ENCODE measurements at places on chromosomes 2 and 18.

- DNase-seq = no peak
These were observed 707.6 kb downstream of the SLC4A3 start for GRCh38 chr2:220334871-220335590.

DNA sequence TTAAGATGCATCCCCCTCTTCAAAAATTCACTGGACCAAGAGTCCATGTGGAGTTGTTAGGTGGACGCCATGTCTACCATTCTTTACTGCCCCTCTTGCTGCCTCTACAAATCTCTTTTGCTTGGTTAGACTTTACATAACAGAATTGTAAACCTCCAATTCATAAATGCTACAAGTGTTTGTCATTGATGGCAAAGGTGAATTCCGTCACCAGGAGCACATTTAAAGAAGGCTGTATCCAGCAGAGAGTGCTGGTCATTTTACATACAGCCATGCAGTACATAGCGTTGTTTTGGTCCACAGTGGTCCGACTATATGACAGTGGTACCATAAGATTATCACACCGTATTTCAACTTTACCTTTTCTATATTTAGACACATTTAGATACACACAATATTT is 274.5 kb downstream of the MYCN start:
- no peak for DNase-seq

DNA sequence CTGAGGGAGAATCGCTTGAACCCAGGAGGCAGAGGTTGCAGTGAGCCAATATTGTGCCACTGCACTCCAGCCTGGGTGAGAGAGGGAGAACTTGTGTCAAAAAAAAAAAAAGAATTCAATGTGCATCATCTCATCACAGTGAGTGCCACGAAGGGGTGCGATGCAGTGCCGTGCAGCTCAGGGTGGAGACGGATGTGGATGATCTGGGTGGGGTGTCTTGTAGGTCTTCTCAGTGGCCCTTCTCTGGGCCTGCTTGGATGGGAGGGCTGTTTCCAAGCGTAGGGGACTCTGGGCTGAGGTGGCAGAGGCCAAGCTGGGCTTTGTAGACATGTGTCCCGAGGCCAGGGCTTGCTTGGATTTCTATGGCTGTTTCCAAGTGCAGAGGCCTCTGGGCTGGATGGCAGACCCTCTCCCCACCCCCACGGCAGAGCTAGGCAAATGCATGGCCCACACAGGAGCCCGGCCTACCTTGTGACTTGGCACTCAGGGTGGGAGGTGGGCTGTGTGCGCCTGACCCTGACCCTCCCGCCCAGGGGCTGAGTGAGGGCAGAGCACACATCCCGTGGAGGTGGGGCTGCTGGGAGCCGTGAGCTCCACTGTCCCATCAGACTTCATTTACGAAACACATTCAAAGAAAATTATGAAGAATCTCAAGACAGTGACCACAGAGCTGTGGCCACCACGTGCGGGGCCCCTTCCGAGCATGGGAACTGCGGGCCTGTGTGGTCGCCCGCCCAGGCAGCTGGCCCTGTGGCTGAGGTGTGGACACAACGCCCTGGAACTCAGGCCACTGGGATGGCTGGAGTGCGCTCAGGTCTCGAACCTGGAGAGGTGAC is 76.4 kb downstream of the ASB1 start:
- no peak for DNase-seq

DNA sequence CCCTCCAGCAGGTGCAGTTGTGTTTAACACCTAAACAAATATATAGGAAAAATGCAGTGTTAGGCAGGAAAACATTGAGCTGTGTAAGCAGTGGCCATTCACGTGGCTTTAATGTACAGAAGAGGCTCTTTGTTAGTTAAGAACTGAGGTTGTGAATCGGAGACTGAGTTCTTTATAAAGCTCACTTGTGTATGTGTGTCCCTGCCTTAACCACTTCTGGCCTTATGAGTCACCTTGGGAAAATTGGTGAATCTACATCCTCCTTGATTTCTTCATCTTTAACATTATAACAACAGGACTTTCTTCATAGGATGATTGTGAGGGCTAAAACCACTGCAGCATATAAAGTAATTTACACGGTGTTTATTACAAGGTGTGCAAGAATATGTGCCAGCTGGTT is 188.4 kb upstream of the TPO start:
- DNase-seq = no peak

DNA sequence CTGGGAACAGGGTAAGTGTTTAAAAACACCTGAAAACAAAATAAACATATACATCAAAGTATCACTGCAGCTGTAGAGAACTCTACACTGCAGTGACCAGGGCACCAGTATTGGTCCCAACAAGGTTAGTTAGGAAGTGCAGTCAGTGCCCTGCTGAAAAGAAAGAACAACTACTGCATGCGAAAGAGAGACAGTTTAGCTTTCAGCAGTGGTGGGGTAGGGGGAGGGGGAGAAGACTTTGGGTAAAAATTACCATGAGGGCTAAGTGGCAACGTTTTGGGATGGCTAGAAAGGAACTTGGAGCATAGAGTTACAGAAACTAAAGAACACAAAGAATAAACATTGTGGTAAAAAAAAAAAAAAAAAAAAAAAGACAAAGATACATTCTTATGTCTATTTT is 112.1 kb downstream of the UPP2 start:
- no peak for DNase-seq

DNA sequence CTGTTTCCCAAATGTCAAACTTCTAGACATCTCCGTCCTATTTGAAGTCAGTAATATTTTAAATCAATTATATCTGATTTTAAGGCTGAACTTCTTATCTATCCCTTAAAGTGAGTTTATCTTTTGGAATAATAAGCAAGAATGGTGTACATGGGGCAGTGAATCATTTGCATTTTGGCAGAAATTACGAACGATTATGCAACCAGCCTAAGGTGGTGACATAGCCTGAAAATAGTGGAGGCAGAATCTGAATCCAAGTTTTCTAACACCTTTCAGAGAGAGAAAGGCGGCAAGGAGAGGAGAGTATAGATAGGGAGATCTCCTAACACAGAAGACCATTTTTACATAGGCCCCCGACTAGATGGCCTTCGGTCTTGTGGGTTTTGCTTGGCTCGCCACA is 10.7 kb downstream of the ZBTB14 start:
- DNase-seq = no peak

- DNase-seq = no peak
These were observed 48.1 kb downstream of the WDR33 start for GRCh38 chr2:127762846-127763245.

GRCh38 chr2:84102274-84102673 is 356.8 kb downstream of the SUCLG1 start:
- no peak for DNase-seq

GRCh38 chr2:215724146-215724545 is 288.3 kb upstream of the FN1 start:
- DNase-seq = no peak

DNA sequence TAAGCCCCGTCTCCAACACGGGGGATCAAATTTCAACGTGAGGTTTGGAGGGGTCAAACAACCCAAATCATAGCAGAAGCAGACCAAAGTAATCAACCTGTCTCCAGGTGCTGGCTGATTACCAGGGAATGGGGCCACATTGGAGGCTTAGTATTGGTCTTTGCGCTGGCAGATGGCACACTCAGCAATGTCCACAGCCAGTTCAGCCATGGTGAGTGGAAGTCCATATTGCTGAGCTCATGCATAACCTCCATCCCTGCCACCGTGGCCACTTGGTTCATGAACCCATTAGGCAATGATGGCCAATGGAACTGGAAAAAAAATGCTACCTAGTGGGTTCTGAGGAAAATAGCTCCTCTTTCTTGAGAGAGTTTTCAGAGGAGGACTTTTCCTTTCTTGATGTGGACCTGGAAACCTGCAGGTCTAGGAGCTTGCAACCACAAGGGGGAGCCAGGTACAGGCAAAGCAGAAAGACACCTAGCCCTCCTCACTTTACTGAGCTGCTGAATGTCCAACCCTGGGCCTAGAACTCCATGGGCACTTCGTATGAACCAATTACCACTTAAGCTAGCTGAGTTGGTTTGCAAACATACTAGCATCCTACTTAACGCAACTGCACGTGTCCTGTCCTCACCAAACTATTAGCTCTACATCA is 128.0 kb upstream of the GYPC start:
- peak; percentile 18 for DNase-seq

GRCh38 chr2:65364986-65365733 is 67.2 kb downstream of the SPRED2 start:
- DNase-seq = no peak

DNA sequence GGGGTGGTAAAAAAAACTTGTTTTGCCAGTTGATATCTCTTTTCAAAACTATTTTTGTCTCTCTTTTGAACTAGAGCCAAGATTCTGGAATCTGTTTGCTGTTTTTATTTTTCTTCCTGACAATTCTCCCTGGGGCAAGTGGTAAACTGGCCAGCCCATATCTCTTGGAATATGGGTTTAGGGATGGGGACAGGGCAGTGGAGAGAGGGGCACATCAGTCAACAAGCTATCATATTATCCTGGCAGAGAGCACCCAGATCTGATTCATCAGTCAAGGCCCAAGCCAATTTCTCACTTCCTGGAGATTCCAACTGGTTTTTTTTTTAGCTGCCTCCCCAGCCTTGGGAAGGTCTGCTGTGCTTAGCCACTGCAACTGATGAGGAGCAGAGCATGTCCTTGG is 52.3 kb downstream of the ARHGAP28 start:
- no peak for DNase-seq

DNA sequence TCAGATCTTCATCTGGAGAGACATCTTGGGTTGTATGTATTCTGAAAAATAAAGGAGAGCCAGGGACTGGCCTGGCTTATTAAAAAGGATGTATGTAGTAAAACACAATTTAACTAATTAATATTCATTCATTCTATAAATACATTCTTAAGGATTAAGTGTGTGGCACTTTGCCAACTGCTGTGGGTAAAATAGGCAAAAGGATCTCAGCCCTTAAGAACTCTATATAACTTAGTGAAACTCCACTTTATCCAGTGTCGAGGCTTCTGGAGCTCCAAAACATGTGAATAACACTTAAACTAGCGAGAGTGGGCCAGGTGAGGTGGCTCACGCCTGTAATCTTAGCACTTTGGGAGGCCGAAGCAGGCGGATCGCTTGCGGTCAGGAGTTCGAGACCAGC is 7.7 kb upstream of the STK39 start:
- no peak for DNase-seq

- DNase-seq = no peak
These were observed 6.4 kb downstream of the CTDP1 start for GRCh38 chr18:79685971-79686370.

DNA sequence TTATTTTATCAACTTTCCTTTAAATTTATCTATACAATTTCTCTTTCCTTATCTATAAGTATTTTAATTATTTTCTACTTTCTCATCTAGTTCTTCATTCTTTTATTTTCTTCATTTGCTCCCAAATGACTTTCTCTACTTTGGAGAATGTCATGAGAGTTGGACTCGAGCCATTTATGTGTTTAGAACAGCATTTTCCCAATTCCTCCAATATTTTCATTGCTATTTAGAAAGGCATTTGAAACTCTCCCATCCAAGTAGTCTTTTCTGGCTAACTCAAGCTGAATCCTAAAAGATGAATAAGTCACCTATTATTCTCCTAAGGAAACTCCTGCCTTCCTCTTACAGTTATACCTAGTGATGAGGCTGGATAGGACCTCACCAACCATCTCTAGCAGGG is 15.8 kb upstream of the FEZ2 start:
- no peak for DNase-seq

DNA sequence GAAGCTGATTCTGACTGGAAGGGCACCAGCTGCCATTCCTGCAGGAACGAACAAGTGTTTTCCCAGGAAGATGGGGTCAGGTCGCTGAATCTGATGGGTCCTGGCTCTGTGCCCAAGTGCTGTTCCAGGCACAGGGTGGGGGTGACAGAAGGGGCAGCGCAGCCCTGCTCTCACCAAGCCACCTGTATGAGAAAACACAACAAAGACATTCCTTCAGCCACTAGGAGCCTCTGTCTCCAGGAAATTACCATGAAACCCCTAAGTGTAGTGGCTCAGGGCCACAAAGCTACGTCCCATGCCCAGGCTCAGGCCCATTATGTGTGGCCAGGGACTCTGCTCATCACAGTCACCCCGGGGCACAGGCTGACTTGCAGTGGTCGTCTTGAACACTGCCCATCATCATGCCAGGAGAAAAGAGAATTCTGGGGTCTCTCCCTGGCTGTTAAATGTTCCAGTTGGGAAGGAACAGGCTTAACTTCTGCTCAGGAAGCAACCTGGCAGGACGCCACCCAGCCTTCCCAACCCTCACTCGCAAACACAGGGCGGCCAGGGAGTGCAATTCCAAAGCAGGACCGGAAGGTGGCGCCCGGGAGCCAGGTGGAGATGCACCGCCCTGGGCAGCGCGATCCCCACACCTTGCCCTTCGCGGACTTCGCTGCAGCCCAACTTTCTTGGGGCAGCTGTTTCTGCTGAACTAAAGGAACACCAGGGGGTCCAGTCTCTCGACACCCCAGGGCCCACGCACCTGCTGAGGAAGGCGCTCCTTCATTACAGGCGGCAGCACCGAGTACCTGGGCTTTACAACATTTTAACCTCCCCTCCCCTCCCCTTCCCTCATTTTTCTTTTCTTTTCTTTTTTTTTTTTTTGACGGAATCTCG is 11.0 kb upstream of the SFTPB start:
- DNase-seq = no peak

GRCh38 chr2:128438091-128438490 is 119.4 kb upstream of the HS6ST1 start:
- DNase-seq = no peak

- no peak for DNase-seq
These were observed 101.6 kb upstream of the MAP4K3 start for GRCh38 chr2:39538718-39539117.

GRCh38 chr2:80527119-80527518 is 222.6 kb upstream of the LRRTM1 start:
- no peak for DNase-seq

DNA sequence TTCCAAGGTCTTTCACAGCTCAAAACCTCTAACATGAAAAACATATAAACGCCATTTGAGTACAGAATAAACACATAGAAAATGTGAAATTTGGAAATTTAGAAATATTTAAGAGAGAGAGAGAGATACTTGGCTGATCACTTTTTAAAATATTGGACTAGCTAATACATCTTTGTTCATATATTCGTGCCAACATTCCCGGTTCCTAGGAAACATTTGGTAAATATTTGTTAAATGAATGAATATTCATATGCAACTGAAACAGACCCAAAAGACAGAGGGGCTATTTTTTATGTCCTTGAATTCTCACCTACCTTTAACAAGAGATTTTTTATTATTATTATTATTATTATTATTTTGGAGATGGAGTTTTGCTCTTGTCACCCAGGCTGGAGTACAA is 8.3 kb upstream of the COLEC12 start:
- no peak for DNase-seq

DNA sequence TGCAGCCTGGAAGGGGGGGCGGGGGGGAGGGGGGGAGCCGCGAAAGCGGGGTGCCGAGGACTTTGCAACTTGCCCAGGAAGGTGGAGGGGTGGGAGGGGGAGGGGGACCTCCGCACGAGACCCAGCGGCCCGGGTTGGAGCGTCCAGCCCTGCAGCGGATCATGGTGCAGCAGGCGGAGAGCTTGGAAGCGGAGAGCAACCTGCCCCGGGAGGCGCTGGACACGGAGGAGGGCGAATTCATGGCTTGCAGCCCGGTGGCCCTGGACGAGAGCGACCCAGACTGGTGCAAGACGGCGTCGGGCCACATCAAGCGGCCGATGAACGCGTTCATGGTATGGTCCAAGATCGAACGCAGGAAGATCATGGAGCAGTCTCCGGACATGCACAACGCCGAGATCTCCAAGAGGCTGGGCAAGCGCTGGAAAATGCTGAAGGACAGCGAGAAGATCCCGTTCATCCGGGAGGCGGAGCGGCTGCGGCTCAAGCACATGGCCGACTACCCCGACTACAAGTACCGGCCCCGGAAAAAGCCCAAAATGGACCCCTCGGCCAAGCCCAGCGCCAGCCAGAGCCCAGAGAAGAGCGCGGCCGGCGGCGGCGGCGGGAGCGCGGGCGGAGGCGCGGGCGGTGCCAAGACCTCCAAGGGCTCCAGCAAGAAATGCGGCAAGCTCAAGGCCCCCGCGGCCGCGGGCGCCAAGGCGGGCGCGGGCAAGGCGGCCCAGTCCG is 540 bp downstream of the SOX11 start:
- DNase-seq = no peak
